ENCODE measurements at places on chromosomes 16 and 17.

DNA sequence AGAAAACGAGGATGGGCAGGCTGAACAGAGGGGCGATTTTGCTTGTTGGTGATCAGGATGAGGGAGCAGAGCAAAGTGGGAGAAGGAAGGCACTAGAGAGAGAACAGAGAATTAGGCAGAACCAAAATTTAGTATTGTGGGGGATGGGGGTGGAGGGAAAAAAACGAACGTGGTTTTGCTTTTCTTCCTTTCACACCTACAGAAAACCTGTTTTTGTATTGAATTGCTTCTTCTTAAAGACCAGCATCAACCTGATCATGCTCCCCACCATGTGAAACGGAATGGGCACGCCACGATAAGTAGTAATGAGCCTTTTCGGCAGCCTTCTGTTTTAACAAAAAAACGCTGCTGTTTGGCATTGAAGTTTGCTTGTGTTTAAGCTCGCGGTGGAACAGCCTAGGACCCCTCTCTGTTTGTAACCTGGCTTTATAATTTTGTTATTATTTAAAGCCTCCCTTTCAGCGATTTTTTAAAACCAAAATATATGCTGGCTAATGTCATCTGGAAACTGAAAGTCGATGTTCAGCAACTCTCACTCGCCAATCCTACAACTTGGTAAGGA is 36.8 kb downstream of the ERCC4 start:
- DNase-seq: peak; percentile 49

GRCh38 chr16:89764711-89765201 is 43.4 kb downstream of the ZNF276 start:
- DNase-seq: peak; percentile 94

DNA sequence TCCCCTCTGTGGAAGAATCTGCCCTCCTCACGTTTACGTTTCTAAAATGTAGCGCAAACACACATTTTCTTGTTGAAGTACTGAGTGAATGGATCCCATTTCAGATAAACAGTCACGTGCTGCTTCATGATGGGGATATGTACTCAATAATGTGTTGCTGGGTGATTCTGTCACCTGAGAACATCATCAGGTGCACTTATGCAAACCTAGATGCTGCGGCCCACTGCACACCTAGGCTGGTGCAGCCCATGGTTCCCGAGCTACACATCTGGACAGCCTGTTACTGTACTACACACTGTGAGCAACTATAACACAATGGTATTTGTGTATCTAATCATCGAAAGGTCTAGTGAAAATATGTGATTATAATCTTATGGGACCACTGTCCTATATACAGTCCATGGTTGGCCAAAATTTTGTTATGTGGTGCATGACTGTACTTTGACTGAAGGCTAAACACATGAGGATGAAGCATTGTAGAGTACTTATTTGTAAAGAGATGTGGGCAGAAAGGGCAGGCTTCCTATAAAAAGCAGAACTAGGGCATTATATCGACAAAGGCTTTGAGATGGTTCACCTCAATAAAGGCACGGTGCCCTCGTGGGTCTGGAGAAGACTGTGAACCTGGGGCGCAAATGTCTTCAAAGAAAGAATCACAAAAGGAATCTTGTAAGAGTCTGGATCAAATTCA is 26.3 kb downstream of the MARF1 start:
- peak; percentile 50 for DNase-seq

DNA sequence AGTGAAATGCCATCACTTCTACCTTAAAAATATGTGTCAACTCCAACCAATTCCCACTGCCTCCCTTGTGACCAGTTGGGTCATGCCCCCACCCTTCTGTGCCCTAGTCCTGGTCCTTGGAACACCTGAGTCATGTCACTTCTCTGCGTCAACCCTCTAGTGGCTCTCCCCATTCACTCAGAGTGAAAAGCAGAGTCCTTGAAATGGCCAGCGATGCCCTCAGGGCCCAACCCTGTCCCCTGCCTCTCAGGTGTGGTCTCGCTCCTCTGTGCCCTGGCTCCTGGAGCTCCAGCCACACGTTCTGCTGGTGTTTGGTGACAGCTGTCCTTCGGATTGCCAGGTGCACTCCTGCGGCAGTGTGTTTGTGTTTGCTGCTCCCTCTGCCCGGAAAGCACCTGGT is 89.2 kb downstream of the SPECC1 start:
- DNase-seq: no peak

DNA sequence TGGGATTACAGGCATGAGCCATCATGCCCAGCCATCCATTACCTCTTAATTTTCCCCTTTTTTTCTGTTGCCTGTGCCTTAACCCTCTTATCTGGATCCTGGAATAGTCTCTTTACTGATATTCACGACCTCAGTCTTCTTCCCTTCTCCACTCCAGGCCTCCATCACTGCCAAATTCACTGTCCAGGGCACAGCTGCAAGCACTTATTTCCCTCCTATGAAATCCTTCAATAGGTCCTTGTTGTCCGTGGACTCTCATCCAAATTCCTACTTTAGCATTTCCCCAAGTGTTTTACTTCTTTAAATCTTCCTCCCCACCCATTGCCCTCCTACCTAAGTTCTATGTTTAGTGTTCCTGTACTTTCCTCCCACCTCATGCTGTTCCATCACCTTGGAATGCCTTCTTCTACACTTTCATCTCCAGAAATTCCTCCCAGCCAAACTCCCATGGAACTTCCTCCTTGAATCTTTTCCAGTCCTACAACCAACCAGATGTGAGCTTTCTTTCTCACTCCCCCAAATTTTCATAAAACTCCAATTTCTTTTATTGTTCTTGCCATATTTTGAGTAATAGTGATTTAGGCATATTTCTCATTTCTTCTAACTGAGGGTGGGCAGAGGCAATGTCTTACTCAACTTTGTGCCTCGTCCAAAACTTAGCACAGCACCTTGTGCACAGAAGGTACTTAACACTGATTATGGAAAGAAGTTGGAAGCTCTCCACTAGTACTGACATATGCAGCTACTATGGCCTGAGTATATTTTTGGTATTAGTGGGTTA is 35.3 kb downstream of the FAM20A start:
- DNase-seq: no peak

DNA sequence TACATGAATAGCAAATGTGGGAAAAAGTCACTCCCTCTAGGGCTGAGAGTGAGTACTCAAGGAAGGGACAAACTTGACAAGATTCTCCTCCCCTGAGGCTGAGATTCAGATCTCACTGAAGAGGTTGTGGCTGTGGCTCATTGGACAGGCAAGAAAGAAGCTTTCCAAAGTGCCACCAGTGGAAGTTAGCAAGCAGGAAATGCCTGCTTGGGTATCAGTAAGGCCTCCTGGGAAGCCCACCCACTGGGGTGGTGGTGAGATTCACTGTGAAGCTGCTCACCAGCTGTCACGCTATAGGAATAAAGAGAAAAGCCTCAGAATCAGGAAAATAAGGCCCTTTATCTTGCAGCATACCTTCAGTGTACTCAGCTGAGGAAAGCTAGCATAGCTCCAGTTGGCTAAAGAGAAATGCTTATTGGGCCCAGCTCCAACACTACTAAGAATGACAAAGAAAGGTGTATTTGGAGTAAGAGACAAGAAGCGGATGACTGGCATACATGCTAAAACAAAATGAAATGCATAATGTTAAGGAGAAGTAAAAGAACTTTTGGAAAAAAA is 274.4 kb upstream of the TOM1L1 start:
- no peak for DNase-seq

GRCh38 chr16:47467501-47467900 is 6.4 kb downstream of the PHKB start:
- no peak for DNase-seq

GRCh38 chr16:17068524-17068923 is 402.2 kb downstream of the XYLT1 start:
- DNase-seq: peak; percentile 13

GRCh38 chr17:70215656-70216055 is 46.3 kb downstream of the KCNJ2 start:
- no peak for DNase-seq

- DNase-seq: peak; percentile 15
Observed at GRCh38 chr17:59105852-59106462, 723 bp downstream of the TRIM37 start.

GRCh38 chr16:27515874-27516353 is 33.8 kb downstream of the GTF3C1 start:
- no peak for DNase-seq

DNA sequence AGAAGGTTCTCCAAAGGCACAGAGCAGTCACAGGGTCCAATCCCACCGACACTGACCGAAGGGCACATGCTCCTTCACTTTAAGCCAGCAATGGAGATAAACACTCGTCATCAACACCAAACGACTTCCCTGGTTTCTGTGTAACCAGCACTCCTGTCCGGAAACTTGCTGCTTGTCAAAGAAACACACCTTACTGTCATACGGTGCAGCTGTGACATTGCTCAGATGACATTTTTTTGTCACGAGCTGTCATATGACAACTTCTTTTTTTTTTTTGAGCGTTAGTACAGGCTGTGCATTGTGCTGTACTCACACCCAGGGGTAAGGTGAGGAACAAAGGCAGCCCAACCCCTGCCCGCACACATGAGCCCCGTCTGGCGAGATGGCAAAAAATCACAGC is 39.2 kb downstream of the TLE7 start:
- DNase-seq: no peak

DNA sequence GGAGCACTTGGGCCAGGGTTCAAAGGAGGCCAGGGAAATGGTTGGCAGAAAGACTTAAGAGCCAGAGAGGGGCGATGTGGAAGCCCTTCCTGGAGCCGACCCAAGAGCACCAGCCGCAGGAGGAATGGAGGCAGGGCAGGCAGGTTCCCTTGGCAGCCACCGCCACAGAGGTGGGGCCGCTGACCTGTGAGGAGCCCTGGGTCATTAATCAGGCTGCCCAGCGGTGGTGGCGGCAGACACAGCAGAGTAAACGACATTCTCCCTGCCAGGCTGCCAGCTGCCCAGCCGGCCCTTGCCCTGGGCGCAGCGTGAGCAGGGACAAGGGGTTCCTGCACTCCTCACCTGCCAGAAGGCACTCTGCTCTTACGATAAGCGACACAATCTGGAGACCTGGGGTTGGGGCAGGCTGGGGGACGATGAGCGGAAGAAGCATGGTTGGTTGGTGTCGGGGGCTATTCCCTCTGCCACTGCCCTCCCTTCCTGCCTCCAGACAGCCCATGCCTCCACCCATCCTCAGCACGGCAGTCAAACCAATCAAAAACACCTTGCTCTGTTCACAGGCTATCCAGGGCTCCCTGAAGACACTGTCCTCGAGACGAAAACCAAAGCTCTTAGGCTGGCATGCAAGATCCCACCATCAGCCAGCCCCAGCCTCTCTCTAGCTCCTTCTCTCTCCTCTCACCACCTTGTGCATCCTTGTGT is 40.9 kb downstream of the PLXDC1 start:
- no peak for DNase-seq

GRCh38 chr16:87060034-87060986 is 256.9 kb downstream of the C16orf95 start:
- peak; percentile 48 for DNase-seq

GRCh38 chr17:33396818-33397217 is 103.7 kb upstream of the ASIC2 start:
- DNase-seq: no peak

DNA sequence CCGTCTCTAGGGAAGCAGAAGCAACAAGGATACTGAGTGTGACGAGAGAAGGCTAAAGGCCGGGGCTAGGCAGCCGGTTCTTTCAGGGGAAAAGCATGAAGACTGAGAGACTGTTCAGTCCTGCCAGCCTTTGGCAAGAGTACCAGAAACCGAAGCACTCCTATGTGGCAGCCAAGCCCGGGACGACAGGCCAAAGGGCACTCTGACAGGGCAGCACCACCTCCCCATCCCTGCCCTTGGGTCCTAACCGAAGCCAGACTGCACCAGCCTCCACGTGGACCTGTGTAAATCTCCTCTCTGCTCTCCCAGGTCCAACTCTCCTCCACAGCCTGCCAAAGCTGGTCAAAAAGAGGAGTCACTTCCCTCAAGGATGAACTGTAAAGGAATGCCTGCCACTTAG is 23.5 kb upstream of the ALOX15 start:
- no peak for DNase-seq

DNA sequence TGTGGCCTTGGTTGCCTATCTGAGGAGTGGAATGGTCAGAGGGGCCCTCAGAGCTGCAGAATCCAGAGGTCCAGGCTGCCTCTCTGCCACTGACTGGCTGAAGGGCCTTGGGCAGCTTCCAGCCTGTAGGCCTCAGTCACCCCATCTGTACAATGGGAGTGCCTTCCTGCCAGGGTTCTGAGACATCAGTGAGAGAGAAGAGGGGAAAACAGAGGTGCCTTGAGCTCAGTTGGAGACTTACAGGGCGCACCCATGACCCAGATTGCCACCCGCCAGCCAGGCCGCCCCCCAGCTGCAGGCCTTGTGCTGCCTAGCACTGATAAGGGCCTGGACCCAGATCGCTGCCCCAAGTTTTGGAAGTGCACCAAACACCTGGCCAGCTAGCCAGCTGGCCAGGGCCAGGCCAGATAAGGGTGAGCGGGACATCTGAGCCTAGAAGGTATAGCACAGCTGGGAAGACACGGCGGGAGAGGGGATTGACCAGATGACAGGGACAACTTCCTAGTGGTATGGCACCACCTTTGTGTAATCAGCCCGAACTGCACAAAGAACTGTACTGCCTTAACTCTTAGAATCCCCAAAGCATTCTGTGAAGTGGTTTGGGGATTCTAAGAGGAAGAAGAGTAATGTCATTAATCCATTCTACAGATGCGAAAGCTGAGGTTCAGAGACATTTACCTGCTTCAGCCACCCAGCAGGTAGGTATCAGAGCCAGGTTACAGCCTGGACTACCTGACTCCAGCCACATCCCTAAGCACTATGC is 1.4 kb downstream of the SLC4A1 start:
- DNase-seq: no peak

- DNase-seq: peak; percentile 80
Observed at GRCh38 chr17:31413874-31414549, 22.5 kb downstream of the RAB11FIP4 start.

DNA sequence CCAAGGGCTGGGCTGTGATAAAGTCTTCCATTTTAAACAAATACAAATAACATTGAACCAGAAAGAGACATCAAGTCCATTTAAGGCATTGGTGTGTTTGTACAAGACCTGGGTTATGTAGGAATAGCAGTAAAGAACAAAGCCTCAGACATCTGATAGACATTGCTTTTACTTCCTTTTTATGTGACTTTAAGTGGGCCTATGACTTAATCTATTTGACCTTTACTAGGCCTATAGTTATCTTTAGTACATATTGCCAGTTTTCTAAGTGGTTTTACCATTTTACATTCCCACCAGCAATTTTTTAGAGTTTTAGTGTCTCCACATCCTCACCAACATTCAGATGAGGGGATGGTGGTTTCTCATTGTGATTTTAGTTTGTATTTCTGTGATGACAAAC is 298.8 kb downstream of the ZFHX3 start:
- DNase-seq: peak; percentile 38

DNA sequence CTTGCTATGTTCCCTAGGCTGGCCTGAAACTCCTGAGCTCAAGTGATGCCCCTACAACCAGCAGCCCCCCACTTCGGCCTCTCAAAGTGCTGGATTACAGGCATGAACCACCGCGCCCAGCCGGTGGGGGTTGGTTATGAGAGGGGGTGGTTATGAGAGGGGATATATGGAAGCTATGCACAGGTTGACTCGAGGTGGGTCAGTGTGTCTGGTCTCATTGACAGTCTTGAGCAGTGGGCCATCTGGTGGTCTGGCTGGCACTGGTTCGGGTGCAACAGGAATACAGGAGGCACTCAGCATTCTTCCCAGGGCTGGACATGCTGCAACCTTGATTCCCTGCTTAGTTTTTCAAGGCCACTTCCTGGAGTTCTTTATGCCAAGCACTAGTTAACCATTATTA is 5.6 kb upstream of the STX1B start:
- DNase-seq: no peak

- no peak for DNase-seq
Observed at GRCh38 chr16:26993511-26993910, 73.2 kb upstream of the C16orf82 start.

Measured in inflammatory macrophage treated with lipopolysaccharide for 4 hours (primary cell).